Right ventricle myocardium inferior (tissue), 1 donor: ENCODE measurements at places on chromosomes 4 and X. TPM values are rescaled to one million over a fixed set of nuclear protein-coding genes. Genes with fewer than 3 reads are reported as not detected.

GRCh38 chrX:42714981-42715700 is 62.8 kb downstream of the PPP1R2C start:
- no peak for DNase-seq

DNA sequence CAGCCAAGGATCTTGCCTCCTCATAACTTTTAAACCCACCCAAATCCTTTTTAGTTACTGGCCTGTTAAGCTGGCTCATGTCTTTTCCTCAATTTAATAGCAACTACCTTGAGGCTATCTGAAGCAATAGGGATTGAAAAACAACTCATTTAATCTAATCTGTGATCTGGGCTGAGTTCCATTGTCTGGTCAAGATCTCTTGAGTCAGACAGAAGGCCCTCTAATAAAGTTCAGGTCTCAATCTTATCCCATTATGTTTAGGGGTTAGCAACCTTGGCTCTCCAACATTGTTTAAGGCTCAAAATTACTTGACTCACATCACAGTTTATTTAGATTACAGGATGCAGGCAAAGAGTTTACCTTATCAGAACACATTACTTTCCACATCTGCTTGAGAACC is 436.1 kb downstream of the ANKRD50 start:
- DNase-seq = no peak

GRCh38 chr4:54332542-54332941 is 103.4 kb downstream of the PDGFRA start:
- no peak for DNase-seq

DNA sequence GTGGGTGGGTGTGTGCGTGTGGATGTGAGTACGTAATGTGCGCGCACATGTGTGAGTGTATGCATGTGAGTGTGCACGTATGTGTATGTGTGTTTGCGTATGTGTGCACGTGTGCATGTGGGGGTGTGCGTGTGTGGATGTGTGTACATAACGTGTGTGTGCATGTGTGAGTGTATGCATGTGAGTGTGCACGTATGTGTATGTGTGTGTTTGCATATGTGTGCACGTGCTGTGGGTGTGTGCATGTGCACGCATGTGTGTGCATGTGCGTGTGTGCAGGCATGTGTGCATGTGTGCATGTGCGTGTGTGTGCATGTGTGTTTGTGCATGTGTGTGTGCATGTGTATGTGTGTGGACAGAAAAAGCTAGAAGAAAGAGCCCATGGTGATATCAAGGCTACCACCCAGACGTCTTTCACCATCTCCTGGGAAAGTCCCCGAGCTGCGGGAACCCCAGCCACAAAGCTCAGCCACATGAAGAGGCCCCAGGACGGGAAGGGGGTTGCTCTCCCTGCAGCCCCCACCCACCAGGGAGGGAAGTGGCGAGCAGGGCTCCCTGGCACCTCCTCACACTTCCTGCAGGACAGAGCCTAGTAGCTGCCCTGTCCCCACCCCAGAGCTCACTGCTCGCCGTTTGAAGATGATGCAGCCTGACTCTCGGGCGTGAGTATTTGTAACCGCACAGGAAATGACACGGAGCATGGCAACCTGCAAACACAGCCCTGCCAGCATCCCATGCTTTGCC is 108.3 kb downstream of the DCTD start:
- no peak for DNase-seq

GRCh38 chrX:130330706-130331105 is 9.0 kb upstream of the SLC25A14 start:
- peak; percentile 71 for DNase-seq

DNA sequence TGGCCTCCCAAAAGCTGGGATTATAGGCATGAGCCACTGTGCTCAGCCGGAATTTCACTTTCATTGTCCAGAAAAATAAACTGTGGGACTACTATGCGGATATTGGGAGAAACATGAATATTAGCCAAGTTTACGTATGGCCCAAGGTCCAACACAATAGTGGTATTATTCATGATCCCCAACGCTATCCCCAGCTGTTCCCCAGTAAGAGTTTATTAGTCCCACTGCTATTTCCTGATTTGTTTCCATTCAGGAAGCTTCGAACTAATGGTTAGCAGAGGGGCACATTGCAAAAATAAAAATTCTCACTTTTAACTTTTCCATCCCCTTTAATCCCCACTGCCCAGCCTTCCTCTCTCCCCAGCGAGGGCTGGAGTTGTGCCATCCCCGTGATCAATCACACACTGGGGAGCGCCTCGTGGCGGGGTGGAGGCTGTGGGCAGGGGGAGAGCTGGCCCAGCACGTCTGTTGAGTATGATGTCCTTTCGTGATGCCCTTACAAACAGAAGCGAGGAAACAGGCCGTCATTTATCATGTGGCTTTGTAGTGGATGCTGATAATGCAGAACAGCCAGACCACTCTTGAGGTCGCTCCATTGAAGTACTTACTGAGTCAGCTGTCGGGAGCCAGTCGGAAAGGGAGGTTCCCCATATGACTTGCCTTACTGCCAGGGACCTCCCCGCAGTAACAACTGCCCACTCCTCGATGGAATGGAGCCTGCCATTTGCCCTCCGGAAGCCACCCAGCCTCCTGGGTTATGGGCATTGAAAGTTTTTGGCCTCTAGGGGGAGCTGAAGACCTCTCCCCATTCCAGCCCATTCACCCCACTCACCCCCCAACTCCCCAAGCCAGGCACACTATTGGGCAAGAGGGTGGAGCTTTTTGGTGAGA is 117.0 kb downstream of the KDR start:
- DNase-seq = no peak

GRCh38 chr4:90689739-90690138 is 562.5 kb downstream of the CCSER1 start:
- DNase-seq = no peak

The GPRASP1 gene
- 4.1 TPM for total RNA-seq

DNA sequence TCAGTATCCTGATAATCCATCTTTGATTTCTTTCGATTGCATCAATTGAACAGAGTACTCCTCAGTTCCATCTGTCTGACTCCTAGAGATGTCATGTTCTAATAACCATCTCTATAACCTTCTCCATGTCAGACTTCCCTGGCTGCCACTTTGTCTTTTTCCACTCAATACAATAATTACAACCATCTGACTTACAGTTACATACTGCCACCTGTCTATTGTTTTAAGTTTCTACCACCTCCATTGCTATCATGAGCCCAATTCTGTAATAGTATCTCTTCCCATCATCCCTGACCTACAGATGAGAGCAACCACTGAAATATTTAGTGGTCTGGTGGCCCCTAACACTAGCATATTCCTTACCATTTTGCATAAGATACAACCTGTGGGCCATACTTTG is 439.2 kb upstream of the FAM47C start:
- DNase-seq = no peak

- no peak for DNase-seq
These were observed 247.1 kb upstream of the PITX2 start for GRCh38 chr4:110869862-110870572.

DNA sequence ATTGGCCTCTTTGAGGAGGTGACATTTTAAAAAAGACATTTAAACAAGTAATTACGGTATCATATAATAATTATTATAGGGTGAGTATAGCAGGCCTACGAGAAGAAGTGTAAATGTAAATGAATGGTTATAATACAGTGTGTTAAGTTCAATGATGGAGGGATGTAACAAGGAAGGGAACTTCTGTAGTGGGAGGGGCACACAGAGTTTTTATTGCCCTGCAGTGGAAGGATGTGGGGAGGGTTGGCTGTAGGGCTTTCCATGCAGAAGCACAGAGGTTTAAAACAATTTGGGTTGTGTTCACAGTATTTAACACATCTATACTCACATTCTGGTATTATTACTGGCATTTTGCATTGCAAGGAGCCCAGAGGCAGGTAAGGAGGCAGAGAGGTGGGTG is 41.1 kb downstream of the AFF1 start:
- no peak for DNase-seq

The SPOCK3 gene
- not detected for total RNA-seq

The PDGFRA gene
- 38.5 TPM for total RNA-seq

DNA sequence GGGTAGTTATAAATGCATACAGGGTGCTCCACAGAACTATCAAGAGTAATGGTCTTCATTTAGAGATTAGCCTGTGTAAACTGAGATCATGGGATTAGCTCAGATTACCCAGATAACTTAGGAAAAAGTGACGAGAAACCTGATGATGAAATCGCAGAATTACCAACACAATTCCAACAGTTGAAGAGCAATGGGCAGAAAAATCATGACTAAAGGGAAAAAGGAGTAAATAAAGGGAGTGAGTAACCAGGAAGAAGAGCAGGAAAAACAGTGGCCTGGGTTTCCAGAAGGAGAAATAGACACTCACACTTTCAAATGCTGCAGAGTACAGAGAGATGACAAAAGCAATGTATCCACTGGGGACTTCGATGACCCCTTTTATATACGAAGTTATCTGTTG is 817.3 kb downstream of the TRIML1 start:
- DNase-seq = no peak

The SPANXC gene
- total RNA-seq = not detected

DNA sequence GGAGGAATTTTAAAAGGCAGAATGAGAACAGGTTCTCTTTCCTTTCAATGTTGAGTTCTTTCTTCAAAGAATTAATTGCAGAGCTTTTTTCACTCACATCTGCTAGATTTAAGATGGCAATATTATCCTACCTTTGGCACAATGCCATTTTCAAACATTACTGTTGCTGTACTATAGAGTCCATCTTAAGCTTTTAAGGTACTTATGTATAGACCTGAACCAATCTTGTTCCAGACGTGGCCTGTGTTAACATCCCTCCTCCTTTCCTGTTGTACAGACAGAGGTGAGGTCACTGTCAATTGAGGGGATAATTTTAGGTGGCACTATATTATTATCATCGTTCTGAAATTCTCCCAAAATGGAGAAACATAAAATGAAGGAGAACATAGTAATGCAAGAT is 53.0 kb upstream of the MYOZ2 start:
- no peak for DNase-seq

The F11 gene
- not detected for total RNA-seq

The FAM9B gene
- not detected for total RNA-seq

GRCh38 chr4:168503652-168504362 is 7.0 kb downstream of the PALLD start:
- no peak for DNase-seq

DNA sequence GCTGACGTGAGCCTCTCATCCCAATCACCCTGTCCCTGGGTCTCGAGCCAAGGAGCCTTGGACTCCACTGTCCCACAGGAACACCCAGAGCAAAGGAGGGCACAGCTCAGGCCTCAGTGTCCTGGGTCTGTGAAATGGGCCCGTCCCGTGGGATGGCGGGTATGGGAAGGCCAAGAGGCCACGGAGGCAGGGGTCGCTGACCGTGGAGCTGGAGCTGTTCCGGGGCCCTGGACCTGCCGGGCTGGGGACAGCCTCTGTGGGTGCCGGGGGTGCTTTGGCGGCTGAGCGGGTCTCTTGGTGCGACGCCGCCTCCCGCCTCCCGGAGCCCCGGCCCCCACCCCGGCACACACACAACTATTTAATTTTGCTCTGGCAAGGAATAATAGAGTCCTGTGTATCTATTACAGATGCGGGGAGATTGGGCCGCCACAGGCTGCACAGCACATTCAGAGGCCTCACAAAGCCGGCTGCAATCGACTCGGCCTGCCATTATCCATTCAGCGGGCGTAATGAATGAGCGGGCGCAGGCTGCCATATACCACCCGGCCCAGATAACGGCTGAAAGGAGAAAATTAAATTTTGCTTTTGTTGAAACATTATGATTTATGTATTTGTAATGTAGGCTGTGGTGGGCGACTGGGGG is 83.9 kb upstream of the NKX1-1 start:
- DNase-seq = peak; percentile 45

- DNase-seq = no peak
These were observed 724.6 kb downstream of the CENPC start for GRCh38 chr4:66820681-66821080.

DNA sequence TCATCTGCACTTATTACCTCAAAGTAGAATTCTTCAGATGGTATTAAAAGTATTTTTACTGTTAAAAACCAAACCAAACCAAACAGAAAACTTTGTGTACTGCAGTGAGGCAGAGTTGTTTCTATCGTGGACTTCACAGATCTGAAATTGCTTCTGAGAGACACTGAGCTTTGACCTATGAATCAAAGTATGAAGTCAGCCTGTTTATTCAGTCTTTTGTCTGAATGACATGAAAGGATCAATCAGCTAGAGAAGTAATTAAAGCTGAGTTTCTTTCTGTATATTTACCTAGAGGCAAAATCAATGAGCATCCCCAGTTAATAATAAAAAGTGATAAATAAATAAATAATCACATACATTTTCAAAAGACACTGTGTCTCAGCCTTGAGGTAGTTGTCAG is 2121.0 kb downstream of the PCDH7 start:
- no peak for DNase-seq

DNA sequence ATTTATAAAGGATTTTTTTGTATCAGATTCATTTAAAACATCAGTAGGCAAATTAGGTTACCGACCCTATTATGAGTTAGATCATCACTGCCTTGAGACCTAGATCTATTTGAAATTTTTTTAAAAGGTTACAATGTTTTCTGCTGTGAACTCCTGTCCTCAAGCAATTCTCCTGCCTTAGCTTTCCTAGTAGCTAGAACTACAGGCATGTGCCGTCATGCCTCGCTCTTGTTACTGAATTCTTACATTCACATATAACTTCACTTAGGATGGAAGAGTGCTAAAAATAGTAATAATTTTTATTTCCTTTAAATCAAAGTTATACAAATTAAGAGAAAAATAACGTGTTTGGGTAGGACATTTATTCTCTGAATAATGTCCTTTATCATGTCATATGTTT is 75.5 kb upstream of the MAOA start:
- DNase-seq = no peak

GRCh38 chr4:185039508-185040273 is 21.4 kb downstream of the HELT start:
- no peak for DNase-seq

- DNase-seq = no peak
These were observed 434.0 kb downstream of the FAM133A start for GRCh38 chrX:94107981-94108380.

GRCh38 chr4:173493041-173493440 is 37.0 kb downstream of the HAND2 start:
- no peak for DNase-seq

GRCh38 chr4:114864060-114864459 is 249.4 kb downstream of the NDST4 start:
- DNase-seq = no peak

- no peak for DNase-seq
These were observed 102.6 kb upstream of the C1GALT1C1 start for GRCh38 chrX:120732461-120732860.

The TCEAL7 gene
- total RNA-seq = 3.1 TPM

GRCh38 chr4:26907731-26908599 is 47.3 kb downstream of the STIM2 start:
- no peak for DNase-seq

DNA sequence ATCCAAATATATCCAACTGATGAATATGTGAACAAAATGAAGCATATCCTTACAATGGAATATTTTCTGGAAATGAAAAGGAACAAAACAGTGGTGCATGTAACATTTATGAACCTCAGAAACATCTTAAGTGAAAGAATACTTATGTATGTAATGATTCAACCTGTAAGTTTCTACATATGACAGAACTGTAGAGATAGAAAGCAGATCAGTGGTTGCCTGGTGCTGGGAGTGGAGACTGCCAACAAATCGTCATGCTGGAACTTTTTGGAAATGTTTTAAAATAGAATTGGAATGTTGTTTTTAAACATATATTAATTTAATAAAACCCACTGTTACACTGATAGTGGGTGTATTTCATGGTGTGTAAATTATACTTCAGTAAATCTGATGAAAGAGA is 667.5 kb downstream of the RAPGEF2 start:
- no peak for DNase-seq

- DNase-seq = no peak
These were observed 720.9 kb downstream of the RAPGEF2 start for GRCh38 chr4:159823743-159824142.

The EPGN gene
- 0.19 TPM for total RNA-seq

The RPGR gene
- total RNA-seq = 3.8 TPM

The TRAM1L1 gene
- total RNA-seq = 0.57 TPM

GRCh38 chr4:17762726-17763125 is 18.7 kb downstream of the FAM184B start:
- DNase-seq = no peak

The PCDH18 gene
- 6.2 TPM for total RNA-seq
